ENCODE measurements at places on chromosomes 7 and 10.

DNA sequence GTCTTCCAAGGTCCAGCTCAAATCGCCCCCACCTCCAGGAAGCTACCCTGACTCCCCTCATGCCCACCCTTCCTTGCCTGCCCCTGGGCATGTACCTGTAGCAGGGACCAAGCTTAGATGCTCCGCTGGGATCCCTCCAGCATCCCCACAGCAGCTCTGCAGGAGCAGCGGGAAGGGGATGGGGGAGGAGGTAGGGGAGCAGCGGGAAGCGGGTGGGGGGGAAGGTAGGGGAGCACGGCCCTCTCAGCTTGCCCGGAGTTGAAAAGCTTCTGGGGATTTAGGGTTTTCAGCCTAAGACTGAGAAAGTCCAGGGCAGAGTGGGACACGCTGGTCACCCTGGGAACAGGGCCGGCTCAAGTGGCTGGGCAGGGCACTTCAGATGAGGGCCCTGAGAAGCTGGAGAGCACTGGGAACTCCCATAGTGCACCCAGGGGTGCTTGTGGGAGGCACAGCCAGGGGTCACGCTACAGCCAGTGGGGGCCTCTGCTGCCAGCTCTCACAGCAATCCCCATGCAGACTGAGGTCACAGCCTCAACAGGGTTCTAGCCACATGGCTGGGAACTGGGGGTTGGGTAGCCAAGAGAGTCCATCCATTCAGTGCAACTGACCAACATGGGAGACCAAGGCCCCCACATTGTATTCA lies 13.4 kb downstream of the WDR86 start:
- DNase-seq: no peak

DNA sequence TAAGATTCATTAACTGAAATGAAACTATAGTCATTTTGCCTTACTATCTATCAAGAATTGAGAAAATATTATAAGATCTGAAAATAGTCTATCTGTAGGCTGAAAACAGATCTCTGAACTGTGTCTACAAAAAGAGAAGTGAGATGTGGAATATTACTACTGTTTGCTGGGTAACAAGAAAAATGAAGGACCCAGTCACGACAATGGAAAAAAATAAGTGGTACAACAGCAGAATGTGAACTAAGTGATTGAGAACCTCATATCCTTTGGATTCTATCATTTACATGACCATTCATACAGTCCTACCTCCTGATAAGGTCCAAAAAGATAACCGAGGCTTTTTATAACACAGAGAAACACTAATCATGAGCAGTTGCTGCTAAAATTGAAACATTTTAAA lies 94.3 kb downstream of the UBE2H start:
- no peak for DNase-seq

- no peak for DNase-seq
These were observed 25.0 kb upstream of the PPA1 start for GRCh38 chr10:70258216-70258615.

GRCh38 chr7:50739744-50740435 lies 42.8 kb downstream of the GRB10 start:
- no peak for DNase-seq

DNA sequence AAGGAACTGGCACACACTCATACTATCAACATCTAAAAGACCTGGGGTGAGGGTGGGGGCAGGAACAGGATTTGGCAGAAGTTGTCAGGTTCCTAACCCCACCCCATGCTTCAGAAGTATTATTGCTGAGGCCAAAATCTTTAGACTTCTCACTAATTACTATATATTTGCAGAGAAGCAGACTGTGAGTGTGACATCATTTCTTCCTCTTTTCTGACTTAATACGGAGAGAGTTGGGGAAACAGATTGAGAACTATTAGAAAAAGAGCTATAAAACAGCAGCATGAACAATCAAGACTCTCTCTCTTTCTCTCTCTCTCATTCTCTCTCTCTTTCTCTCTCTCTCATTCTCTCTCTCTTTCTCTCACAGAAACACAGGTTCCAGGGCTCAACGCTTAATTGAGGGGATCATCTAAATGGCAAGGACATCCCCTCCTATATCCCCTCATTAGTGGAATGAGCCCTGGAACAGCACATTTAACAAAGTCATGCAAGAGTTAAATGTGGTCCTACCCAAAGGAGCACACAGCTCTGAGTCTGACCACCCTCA lies 94.8 kb downstream of the KCNMA1 start:
- DNase-seq: no peak

DNA sequence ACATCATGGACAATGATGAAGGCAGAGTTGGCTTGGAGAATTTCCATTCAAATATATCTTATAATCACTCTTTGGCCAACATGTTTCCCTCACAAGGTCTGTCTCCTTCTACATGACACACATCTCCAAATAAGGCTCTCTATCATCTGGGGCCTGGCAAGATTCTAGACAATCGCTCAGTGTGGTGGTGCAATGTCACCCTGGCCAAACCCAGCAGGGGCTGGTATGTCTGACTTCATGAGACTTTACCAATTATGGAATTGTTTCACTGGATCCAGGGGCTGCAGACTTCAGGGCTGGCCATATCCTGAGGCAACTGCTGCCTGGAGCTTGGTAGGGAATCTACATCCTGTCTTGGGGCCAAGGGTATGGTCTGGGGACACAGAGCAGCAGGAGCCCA lies 319.0 kb downstream of the PLXNA4 start:
- DNase-seq: no peak

DNA sequence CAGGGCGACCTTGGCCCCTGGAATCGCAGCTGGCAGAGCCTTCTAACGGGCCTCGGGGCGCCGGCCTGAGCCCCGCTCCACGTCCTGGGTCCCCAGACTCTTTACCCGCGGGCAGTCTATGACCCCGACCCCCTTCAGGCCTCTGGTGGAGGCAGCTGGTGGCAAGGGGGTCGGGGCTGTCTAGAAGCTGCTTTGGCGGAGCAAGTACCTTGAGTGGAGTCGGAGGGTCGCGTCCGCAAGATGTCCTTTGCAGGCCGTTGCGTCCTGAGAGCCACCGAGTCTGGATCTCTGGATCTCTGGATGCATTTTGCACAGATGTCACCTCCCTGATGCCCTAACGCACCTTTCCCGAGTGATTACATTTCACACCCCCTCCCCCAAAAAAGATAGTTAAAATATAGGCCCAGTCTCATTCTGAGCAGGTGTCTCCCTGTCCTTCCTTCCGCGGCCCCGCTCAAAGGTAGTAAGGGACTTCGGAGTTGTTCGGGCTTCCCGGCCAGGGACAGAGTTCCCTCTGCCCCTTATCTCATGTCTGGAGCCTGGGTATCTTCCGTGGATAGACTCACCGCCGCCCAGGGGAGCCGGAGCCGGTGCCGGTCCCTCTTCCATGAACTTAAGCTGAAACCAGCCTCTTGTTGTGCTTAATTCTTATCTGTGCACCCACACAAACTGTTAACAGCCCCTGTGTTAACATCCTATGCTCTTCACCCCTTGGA lies 457 bp downstream of the ACADSB start:
- peak; percentile 8 for DNase-seq

GRCh38 chr7:28979776-28980175 lies 21.6 kb upstream of the TRIL start:
- peak; percentile 75 for DNase-seq

DNA sequence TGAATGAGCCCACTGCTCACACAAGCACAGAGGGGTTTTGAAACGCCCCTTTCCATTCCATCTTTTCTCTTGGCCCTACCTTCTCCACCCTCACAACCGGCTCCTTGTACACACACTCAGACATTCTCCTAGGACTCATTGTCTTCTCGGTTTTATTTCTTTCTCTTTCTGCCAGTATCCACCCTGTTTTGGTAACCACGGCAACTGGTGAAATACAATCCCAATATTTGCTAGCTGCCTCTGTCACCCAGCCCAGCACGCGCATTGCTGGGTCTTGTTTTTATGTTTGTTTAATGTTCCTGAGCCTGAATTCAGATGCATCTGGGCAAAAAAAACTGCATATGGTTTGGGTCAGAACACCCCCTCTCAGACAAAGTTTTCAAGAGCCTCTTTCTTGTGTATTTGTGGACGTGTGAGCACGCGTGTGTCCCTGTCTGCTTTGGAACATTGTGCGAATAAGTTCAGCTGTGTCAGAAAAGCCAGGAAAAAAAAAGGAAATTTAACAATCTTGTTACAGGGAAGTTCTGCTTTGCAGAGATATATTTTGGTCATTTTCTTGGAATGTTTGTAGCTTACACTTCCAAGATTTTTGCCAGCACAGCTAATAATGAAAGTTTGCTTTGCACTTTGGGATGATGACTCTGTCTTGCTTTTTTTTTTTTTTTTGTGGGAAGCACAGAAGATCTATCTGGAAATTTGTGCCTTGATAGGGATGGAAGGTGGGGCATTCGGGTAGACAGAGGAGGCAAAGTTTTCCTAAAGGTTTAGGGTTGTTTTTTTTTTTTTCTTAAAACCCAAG lies 225.9 kb downstream of the TRIL start:
- no peak for DNase-seq

DNA sequence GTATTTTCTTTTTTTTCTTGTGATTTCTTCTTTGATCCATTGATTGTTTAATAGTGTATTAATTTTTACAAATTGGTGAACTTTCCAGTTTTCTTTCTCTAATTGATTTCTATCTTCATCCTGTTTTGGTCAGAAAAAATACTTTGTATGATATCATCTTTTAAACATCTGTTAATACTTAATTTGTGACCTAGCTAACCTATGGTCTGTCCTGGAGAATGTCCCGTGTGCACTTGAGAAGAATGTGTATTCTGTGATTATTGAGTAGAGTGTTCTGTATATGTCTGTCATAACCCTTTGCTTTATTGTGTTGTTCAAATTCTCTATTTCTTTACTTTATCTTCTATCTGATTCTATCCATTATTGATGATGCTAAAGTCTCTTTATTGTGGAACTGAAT lies 65.8 kb upstream of the ZEB1 start:
- no peak for DNase-seq

- DNase-seq: no peak
These were observed 74.0 kb downstream of the ARID5B start for GRCh38 chr10:61975391-61975932.

GRCh38 chr10:116708391-116708821 lies 34.0 kb downstream of the HSPA12A start:
- peak; percentile 73 for DNase-seq

DNA sequence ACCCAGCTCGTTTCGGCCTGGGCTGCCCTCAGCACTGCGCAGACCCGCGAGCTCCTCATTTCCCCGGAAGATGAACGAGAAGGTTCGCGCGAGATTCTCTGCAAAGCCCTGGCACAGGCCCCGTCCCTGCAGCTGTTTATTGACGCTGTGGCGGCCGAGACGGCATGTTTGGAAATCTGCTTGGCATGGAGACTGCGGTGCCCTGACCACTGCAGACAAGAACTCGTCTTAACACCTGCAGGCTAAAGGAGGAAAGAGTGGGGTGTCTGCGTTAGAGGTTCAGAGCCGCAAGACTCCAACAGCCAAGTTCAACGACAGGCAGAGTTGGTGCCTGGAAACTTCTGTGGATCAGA lies 125.6 kb downstream of the DNAJB6 start:
- DNase-seq: no peak

DNA sequence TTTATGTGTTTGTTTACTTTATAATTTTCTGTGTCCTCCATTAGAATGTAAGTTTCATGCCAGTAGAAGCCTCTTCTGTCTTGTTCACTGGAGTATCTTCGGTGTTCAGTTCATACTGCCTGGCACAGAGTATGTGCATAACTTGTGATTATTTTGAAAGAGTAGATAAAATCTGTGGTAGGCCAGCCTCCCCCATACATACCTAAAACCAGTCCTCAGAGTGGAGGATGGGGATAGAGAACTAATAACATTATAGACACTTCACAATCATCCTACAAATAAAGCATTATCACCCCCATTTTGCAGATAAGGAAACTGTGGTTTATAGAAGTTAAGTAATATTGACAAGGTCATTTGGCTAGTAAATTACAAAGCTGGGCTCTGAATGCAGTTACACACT lies 28.0 kb downstream of the VIM start:
- DNase-seq: no peak

DNA sequence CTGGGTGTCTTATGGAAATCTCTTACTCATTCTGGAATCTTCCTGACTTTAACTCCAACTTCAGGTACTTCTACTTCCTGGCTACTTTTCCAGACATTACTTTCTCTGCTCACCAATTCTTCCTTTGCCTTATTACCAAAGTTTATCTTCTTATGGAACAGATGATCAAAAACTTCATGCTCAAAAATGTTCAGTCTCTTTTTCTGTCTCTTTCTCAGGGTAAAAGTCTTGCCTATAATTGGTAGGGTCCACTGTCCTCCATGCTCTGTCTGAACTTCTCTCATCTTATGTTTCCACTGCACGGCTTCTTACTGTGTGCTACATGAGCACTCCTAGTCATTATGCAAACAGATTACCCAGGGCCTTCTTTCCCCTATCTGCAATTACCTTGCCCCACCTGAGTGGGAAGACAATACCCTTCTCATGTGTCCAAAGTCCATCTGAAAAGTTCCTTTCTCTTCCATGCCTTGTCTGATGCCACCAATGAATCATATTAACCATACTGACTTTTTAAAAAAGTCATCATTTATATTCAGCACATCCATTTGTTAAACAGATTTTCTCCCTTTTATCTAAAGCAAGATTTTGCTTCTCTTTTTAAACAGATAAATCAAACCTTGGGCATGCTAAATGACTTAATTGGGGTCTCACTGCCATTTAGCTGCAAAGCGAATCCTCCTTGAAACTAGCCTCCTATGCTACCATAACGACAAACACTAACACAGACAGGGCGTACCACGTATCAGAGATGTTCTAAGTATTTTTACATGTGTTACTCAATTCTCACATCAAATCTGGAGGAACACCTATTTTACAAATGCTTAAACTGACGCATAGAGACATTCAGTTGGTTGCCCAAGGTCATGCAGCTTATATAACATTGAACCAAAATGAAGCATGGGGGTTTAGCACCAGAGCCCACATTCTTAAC lies 48.8 kb downstream of the SEMA3C start:
- no peak for DNase-seq

DNA sequence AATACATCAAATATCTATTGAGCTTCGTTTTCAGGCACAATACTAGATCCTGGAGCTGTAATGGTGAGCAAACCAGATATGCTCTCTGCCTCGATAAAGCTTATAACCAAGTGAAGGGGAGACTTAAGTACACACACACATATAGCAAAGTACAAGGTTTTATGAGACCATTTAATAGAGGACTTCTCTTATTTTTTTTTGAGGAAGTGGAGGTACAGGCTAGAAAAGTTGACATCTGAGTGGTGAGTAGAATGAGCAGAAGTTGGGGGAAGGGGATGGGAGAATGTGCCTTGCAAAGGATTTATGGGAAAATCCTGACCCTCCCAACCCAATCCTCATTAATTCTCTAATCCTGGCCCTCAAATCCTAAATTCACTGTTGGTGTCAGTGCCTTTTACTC lies 7.7 kb downstream of the CCDC136 start:
- DNase-seq: no peak

GRCh38 chr10:70267161-70267933 lies 16.5 kb downstream of the NPFFR1 start:
- no peak for DNase-seq

- DNase-seq: peak; percentile 75
These were observed 6.0 kb downstream of the MBLAC1 start for GRCh38 chr7:100132697-100133151.
